Left lung (tissue), 14 donors: ENCODE measurements at places on chromosomes 2 and 18. TPM values are rescaled to one million over a fixed set of nuclear protein-coding genes. Genes with fewer than 3 reads are reported as not detected.

The TCF7L1 gene
- polyA plus RNA-seq: 56.0 TPM

The FAM210A gene
- 16.7 TPM for polyA plus RNA-seq

The KCNG3 gene
- 0.13 TPM for polyA plus RNA-seq

The KATNAL2 gene
- 8.5 TPM for polyA plus RNA-seq

The REG1B gene
- not detected for polyA plus RNA-seq

The UGT1A5 gene
- polyA plus RNA-seq: not detected

The STON1 gene
- polyA plus RNA-seq: 23.5 TPM

The EGR4 gene
- polyA plus RNA-seq: not detected

The PER2 gene
- polyA plus RNA-seq: 10.1 TPM

The PROKR1 gene
- polyA plus RNA-seq: 0.09 TPM

The CYBRD1 gene
- polyA plus RNA-seq: 88.8 TPM
